ACHN (cell line): ENCODE measurements at places on chromosomes 6 and 20.

- DNase-seq = no peak
These were observed 68.5 kb downstream of the FAM229B start for GRCh38 chr6:112155886-112156285.

- no peak for DNase-seq
These were observed 29.4 kb downstream of the RNF8 start for GRCh38 chr6:37382994-37383765.

GRCh38 chr6:130676077-130676772 is 151.0 kb upstream of the SMLR1 start:
- no peak for DNase-seq

GRCh38 chr6:147117580-147117979 is 86.6 kb upstream of the STXBP5 start:
- no peak for DNase-seq

GRCh38 chr6:4518506-4518905 is 257.7 kb upstream of the CDYL start:
- no peak for DNase-seq

GRCh38 chr6:63690221-63690620 is 54.6 kb downstream of the PHF3 start:
- no peak for DNase-seq

GRCh38 chr20:37500311-37500710 is 20.7 kb upstream of the NNAT start:
- no peak for DNase-seq

DNA sequence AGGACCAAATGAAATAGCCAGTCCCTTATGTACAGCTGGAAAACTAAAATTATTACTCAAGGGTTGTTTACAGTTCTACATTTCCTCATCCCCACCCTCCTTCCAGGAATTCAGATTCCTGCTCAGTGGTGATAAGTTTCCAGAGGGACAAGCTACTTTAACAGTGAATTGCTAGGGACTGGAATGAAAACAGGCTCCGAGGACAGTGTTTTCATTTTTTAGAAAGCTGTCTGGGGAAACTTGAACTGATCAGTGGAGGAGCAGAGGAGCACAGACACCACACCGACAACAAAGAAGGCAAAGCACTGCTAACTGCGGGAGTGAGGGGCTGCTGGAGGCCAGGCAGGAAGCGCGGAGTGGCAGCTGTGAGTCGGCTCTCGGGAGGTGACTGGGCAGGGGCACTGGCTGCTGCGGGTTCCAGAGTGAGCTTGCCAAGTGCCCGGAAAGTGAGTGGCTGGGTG is 322.2 kb downstream of the ESR1 start:
- no peak for DNase-seq

GRCh38 chr6:20565342-20565741 is 31.1 kb downstream of the CDKAL1 start:
- no peak for DNase-seq
